ENCODE measurements at places on chromosomes 2 and 18.

- DNase-seq, result no peak
These were observed 11.6 kb upstream of the RBFA start for GRCh38 chr18:80022613-80023012.

DNA sequence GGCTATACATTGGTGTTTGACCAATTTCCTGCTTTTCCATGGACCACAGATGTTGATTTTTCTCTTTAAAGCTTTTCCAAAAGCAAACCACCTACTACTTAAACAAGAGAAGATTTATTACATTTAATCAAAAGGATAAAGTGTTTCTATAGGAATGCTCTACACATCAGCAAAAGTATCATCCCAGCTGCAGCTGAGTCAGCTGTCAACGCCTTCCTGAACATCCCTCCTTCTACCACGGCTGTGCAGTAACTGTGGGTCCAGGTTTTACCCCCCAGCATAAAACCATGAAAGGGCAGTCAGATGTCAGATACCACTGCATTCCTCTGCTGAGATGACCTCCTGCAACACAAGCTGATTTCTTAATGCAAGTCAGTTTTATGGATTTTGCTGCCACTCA lies 524.5 kb upstream of the MEX3C start:
- DNase-seq, result no peak

GRCh38 chr2:106782681-106783080 lies 103.3 kb downstream of the ST6GAL2 start:
- no peak for DNase-seq

- no peak for DNase-seq
These were observed 138.4 kb upstream of the TWIST2 start for GRCh38 chr2:238709325-238710025.

GRCh38 chr2:234686088-234686890 lies 189.4 kb upstream of the ARL4C start:
- no peak for DNase-seq

- DNase-seq, result no peak
These were observed 222.9 kb downstream of the STK39 start for GRCh38 chr2:168024459-168024858.

DNA sequence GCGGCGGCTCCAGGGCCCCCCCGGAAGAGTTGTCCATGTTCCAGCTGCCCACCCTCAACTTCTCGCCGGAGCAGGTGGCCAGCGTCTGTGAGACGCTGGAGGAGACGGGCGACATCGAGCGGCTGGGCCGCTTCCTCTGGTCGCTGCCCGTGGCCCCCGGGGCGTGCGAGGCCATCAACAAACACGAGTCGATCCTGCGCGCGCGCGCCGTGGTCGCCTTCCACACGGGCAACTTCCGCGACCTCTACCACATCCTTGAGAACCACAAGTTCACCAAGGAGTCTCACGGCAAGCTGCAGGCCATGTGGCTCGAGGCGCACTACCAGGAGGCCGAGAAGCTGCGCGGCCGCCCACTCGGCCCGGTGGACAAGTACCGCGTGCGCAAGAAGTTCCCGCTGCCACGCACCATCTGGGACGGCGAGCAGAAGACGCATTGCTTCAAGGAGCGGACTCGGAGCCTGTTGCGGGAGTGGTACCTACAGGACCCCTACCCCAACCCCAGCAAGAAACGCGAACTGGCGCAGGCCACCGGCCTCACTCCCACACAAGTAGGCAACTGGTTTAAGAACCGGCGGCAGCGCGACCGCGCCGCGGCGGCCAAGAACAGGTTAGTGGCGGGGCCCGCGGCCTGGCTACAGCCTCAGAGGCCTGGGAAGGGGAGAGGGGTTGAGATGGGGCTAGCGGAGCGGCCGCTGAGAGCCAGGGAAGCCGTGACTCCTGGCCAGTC lies 965 bp downstream of the SIX3 start:
- DNase-seq, result no peak

- no peak for DNase-seq
These were observed 258.9 kb upstream of the CXCR4 start for GRCh38 chr2:136376798-136377211.

GRCh38 chr2:47058003-47058931 lies 96.8 kb downstream of the STPG4 start:
- no peak for DNase-seq

DNA sequence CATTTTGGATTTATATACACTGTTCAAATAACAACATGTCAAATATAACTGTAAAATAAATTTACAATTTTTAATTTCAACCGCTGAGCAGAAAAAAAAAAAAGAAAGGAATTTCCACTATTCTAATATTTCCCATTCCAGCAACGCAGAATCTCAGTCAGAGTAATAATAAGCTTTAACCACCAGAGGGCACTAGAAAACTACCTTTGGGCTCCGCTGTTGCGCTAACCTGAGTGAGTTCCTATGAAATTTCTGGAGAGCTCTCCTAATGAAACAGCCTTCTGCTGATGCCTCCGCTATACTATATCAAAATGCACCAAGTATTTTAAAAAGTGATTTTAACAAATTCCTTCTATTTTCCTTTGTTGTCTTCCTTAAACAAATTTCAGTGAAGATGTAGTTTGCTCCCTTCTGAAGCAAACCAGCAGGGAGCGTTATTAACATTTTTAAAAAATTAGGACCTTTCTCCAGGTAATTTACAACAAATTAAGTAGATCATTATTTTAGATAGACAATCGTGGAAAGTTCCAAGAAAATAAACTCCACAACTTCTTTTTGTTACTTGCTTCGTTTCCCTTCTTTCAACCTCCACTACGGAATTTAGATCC lies 23.0 kb downstream of the ERMN start:
- DNase-seq, result peak; percentile 53

- DNase-seq, result no peak
These were observed 376.4 kb downstream of the INSIG2 start for GRCh38 chr2:118464546-118465265.

GRCh38 chr18:29605365-29605764 lies 1428.4 kb upstream of the CDH2 start:
- DNase-seq, result no peak

- DNase-seq, result no peak
These were observed 36.6 kb upstream of the PPP1R1C start for GRCh38 chr2:181949047-181949446.

DNA sequence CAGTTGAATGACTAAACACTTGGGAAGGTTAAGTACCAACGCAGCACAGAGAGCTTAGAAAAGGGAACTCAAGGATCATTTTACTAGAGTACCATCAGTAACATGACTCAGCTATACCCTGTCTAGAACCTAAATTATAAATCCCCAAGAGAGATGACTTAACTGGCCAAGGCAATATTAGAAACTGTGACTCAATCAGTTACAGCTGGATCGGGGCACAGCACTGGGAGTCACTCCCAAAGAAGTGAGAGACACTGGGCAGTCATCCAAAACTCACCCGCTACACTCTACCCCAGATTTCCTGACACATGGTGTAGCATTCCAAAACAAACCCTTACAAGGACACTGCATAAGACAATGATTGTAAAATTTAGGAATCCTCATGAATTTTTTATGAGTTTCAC lies 17.7 kb downstream of the IWS1 start:
- DNase-seq, result no peak

DNA sequence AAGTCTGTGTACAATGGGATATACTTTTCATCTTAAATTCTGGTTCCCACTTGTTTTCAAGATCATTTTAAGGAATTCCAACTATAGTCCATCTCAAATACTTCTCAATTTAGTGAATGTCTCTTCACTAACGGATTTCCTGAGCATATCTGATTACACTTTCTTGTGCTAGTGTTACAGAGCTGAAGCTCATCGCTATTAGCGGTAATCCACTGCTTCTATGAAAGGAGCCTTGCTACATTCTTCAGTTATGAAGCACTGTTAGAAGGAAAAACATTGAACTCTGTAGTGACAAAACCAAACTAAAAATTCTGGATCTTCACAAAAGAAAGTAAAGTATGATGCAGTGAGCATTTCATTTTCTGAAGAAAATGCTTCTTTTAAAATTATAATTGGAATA lies 72.0 kb downstream of the AGPS start:
- DNase-seq, result no peak

GRCh38 chr2:8312221-8312620 lies 369.6 kb upstream of the ID2 start:
- no peak for DNase-seq

DNA sequence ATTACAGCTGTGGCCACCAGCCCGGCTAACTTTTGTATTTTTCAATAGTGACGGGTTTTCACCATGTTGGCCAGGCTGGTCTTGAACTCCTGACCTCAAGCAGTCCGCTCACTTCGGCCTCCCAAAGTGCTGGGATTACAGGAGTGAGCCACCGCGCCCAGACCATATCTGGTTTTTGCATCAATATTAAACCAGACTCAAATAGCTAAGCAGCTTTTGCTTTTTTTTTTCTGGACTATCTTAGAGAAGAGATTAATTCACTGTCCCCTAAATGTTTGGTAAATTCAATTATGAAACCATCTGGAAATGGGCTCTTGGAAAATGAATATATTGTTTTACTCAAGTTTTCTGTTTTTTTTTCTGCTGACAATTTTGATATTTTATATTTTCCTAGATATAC lies 183.7 kb downstream of the DOK6 start:
- DNase-seq, result no peak

DNA sequence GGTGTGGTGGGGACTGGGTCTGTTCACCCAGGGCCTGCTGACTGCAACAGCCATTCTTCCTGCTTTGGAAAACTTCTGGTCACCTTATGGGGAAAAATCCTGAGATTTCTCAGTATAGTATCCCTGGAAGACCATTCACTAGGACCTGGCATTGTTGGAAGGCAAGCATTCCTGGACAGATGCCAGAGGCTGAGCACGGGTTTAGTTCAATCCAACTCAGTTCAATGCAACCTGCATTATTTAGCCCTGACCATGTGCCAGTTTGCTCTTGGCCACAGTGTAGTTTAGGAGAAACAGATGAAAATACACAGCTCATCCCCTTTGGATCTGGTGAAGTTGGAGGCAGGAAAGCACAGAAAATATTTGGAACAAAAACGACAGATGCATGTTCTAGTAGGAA lies 95.9 kb downstream of the LPIN1 start:
- DNase-seq, result no peak

DNA sequence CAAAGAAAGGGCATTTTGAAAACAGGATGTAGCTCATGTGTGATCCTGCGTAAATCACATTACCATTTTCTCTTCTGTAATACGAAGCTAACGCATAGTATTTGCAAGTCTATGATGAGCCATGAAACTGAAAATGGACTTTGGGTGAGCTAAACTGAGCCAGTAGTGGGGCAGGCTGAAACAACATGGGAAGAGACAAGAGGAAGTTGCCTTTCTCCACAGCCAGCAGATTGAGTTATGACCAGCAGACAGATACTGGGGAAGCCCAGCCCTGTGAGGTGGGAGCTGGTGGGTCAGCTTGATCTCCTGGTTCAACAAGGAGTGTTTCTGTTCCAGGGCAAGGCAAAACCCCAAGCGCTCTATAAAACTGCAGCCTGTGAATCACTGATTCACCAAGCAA lies 11.8 kb downstream of the CYRIA start:
- no peak for DNase-seq

GRCh38 chr2:188884046-188884445 lies 90.1 kb upstream of the COL3A1 start:
- DNase-seq, result no peak

DNA sequence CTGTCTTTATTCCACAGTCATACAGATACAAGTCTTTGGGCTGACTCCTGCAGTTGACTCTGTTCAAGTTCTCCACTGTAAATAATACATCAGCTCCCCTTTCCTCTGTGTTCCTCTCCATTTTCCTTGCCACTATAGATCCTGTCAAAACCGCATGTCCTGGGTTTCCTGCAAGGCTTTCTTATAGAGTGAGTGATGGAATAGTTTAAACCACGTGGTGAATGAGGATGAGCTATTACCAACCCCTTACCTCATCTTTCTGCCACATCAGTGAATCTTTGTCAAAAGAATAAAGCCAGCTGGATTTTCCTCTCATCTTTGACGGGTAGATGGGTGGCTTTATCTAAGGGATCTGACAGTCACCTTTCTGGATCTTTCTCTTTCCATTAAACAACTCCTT lies 3.9 kb upstream of the GALNT14 start:
- DNase-seq, result no peak

DNA sequence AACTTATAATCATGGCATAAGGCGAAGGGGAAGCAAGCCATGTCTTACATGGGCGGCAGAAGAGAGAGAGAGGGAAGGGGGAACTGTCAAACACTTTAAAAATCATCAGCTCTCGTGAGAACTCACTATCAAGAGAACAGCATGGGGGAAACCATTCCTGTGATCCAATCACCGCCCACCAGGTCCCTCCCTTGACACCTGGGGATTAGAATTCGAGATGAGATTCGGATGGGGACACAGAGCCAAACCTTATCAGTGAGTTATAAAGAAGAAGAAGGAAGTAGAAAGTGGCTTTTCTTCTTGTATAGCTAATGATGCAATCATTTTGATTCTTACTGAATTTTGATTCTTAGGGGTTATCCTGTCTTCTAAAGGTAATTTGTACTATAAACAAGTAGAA lies 51.4 kb downstream of the SMCHD1 start:
- DNase-seq, result no peak

GRCh38 chr2:205984381-205984780 lies 101.6 kb downstream of the INO80D start:
- no peak for DNase-seq

DNA sequence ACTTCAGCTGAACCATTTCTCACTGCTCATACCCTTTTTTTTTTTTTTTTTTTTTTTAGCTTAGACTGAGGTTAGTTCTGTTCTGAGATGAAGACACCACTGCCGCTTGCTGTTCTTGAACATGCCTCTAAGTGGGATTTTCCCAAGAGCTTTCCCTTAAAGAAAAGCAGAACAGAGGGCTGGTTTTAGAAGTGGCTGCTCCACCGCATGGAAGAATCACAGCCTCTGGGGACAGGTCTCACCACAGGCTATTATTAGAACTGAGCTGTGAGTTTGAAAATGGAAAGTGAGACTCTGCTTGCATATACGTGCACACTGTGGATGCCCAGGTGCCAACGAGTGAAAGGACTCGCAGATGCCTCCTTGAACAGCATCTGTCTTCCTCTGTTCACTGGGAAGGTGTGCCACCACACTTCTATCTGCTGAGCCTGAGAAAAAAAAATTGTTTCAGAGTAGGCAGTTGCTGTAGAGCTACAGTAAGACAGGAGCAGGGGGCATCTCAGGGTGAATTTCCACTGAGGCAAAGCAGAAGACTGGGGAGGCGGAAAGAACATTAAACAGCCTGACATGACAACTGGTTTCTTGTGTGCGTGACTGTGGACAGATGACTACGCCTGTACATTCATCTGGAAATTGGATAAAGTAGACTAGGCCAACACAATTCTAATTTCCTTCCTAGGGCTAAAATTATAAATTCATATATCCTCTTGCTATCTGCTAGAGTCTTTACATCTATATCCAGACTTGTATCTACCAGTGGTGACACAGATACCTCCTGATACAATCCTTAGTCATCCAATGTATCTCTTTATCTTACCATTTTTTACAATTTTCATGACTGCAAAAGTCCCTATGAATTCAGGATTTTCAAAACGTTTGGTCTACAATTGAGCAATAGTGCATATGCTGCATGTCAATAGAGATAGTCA lies 1045.7 kb upstream of the CELF4 start:
- DNase-seq, result no peak

GRCh38 chr2:241720560-241720959 lies 13.9 kb upstream of the D2HGDH start:
- DNase-seq, result no peak

- peak; percentile 52 for DNase-seq
These were observed 55.2 kb downstream of the LDLRAD4 start for GRCh38 chr18:13273800-13274199.

- no peak for DNase-seq
These were observed 1.3 kb upstream of the CIB4 start for GRCh38 chr2:26642429-26642828.

Data from CD8-positive, alpha-beta memory T cell (primary cell).